Activated CD8-positive, alpha-beta T cell treated with anti-CD3 and anti-CD28 coated beads, Interleukin-2, amount 10 ng/mL, durations not matched to agents 7 days and 5 days (primary cell): ENCODE measurements at places on chromosomes 13 and 19.
A peak's percentile ranks its signal among the peaks of the same experiment; 100 is the strongest.

- no peak for DNase-seq
Measured at GRCh38 chr19:5113633-5114586, 145.0 kb downstream of the KDM4B start.

GRCh38 chr13:66887088-66887487, 343.0 kb downstream of the PCDH9 start:
- DNase-seq, result no peak

DNA sequence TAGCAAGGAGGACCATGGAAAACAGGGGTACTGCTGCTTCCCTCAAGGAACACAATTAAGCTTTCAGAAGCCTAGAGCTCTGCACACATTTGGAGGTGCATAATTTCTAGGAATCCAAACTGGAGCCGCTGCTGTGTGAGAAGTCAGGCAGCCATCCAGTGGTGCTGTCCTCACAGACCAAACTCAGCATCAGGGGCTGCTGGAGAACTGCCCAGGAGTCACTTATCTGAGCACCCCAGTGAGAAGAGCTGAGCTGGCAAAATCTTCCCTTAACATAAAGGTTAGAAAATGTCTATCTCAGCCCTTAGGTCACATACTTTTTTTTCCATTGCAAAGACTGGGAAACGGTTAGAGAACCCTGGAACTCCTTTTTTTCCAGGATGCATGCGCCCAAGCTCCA, 72.8 kb downstream of the ATP7B start:
- no peak for DNase-seq

GRCh38 chr13:77412116-77412635, 85.3 kb upstream of the MYCBP2 start:
- no peak for DNase-seq

GRCh38 chr13:113907635-113908617, 44.0 kb upstream of the GAS6 start:
- peak; percentile 9 for DNase-seq
